ENCODE measurements at places on chromosomes 16 and 17. TPM values are rescaled to one million over a fixed set of nuclear protein-coding genes. Genes with fewer than 3 reads are reported as not detected.

GRCh38 chr16:52353249-52353648 is 193.7 kb downstream of the TOX3 start:
- H3K4me1 ChIP-seq = no peaks in the 10 kb centered on the region
- no peak overlapping the region for H3K27ac ChIP-seq

Gene KRT36
- not detected for polyA plus RNA-seq

GRCh38 chr17:37028040-37028439 is 79.3 kb downstream of the AATF start:
- no peak for DNase-seq
- H3K36me3 ChIP-seq = peaks cover 18% of the 10 kb centered on the region
- H3K27me3 ChIP-seq = no peaks in the 10 kb centered on the region
- H3K27ac ChIP-seq = no peak overlapping the region

GRCh38 chr16:54281535-54282201 is 4.9 kb downstream of the IRX3 start:
- H3K4me3 ChIP-seq = no peak overlapping the region
- no peaks in the 10 kb centered on the region for H3K36me3 ChIP-seq
- peaks cover 18% of the 10 kb centered on the region for H3K4me1 ChIP-seq
- no peak overlapping the region for H3K27ac ChIP-seq

DNA sequence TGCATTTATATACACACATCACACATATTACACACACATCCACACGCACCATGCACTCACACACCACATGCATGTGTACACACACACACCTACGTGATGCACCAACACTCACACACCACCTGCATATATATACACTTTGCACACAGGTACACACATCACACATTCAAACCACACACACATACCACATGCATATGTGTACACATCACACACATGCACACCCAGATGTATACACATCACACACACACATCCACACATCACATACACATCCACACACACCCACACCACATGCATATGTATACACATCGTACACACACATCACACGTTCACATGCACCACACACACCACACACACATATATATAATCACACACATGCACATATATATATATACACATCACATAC is 281.8 kb downstream of the IRF8 start:
- no peaks in the 10 kb centered on the region for H3K36me3 ChIP-seq
- H3K4me1 ChIP-seq = no peaks in the 10 kb centered on the region
- H3K27ac ChIP-seq = no peak overlapping the region

- no peaks in the 10 kb centered on the region for H3K36me3 ChIP-seq
- H3K27ac ChIP-seq = peak overlapping the region; percentile 95
- no peaks in the 10 kb centered on the region for H3K27me3 ChIP-seq
These were observed 6.5 kb upstream of the USP32 start for GRCh38 chr17:60398227-60398959.

DNA sequence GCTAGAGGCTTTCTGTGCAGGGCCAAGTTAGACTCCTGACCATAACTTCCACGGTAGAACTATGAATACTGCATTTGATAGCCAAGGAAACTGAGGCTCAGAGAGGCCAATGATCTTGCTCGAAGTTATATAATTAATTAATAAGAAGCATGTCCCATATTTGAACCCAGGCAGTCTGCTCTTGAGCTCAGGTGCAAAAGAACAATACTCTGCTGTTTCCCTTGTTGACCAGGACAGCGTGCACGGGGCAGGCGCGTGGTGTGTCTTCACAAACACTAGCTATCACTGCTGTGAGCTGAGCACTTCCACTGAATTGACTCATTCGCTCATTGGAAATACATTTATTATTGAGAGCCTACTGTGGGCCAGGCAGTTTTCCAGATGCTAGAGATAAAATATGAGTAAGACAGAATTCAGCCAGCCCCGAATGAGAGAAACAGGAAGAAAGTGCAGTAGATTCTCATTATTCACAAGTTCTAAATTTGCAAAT is 1.6 kb downstream of the CHD9 start:
- peaks cover 47% of the 10 kb centered on the region for H3K4me1 ChIP-seq
- DNase-seq = no peak
- H3K4me3 ChIP-seq = peak overlapping the region; percentile 20
- H3K27me3 ChIP-seq = no peaks in the 10 kb centered on the region

DNA sequence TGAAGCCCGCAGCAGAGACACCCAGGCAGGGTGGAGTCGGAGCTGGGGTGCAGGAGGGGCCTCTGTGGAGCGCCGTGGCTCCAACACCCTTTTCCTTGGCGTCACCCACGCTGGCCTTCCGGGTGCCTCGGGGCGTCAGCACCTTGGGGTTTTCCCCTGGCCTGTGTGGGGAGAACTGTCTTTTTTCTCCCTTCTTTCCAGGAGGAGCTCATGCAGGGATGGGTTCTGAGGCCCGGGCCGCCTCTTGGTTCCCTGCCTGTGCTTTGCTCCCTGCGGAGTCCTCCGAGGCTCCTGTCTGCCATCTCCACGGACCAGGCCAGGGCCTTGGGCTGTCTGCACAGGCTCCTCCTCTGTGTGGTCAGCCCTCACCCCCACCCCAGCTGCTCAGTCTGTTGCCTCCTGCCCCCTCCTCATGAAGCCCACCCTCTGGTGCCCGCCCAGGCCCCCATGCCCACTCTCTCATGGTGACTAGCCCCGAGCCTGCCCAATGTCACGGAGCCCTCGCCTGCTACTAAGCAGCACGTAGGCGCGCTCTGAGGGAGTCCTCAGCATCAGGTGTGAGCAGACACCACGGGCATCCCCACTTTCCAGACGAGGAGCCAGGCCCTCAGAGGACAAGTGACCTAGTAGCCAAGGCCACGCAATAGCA is 5.0 kb downstream of the KATNB1 start:
- H3K4me1 ChIP-seq = peaks cover 21% of the 10 kb centered on the region
- DNase-seq = no peak
- H3K27ac ChIP-seq = no peak overlapping the region
- no peaks in the 10 kb centered on the region for H3K36me3 ChIP-seq
- no peaks in the 10 kb centered on the region for H3K27me3 ChIP-seq
- H3K4me3 ChIP-seq = no peak overlapping the region

- H3K27me3 ChIP-seq = peaks cover 26% of the 10 kb centered on the region
- no peak overlapping the region for H3K4me3 ChIP-seq
- H3K36me3 ChIP-seq = no peaks in the 10 kb centered on the region
- no peak overlapping the region for H3K27ac ChIP-seq
These were observed 245.7 kb downstream of the FOXL1 start for GRCh38 chr16:86823888-86824671.

DNA sequence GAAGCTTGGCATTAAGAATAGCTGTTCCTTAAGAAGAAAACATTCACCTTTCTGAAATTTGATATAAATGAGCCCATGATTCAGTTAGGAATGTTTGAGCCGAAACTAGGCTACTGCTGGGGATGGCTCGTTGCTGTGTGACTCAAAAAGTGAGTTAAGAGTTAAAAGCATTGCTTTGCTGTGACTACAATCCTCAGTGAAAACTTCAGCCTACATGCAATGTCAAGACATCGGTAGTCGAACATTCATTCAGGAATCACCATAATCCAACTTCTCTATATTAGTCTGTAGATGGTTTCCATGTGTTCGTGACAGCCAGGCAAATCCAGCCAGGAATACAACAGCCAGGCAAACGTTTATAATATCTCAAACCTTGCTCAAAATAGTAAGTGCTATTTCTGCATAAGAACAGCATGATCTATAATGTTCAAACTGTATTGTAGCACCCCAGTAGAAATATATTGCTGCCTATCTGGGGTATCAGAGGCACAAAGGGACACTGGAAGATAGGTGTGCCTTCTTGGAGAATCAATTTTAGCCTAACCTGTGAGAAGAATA is 1225.1 kb downstream of the CDH8 start:
- no peaks in the 10 kb centered on the region for H3K4me1 ChIP-seq
- DNase-seq = no peak
- H3K27me3 ChIP-seq = no peaks in the 10 kb centered on the region
- H3K36me3 ChIP-seq = no peaks in the 10 kb centered on the region
- no peak overlapping the region for H3K4me3 ChIP-seq

Gene NPIPB12
- 4.3 TPM for polyA plus RNA-seq

DNA sequence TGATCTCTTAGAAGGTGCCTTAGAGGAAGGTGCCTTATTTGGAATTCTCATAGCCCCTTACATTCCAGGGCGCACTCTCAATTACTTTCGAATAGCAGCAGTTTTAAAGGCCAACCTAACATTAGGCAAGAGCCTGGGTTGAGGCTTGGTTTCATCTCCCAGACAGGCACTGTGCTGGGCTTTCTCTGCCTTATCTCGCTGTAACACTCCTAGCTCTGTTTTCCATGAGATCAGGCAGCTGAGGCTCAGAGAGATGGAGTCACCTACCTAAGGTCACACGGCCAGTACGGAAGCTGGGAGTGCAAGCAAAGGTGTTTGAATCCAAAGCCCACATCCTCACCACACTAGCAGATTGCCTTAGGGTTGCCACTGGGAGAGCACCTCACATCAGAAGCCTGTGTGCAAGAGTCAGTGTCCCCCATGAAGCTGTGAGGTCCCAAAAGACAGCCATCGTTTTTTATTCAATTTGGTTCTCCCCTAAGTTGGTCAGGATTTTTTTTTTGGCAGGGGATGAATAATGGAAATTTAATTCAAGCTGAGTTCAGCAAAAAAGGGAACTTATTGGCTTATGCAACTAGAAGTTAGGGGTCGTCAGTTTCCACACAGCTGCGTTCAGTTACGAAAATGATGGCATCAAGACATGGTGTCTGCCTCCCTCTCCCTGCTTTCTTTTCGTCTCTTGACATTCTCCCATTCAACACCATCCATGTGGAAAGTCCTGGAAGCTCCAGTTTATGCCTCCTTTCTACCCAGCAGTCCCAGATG is 206.4 kb downstream of the KATNIP start:
- no peaks in the 10 kb centered on the region for H3K4me1 ChIP-seq
- H3K36me3 ChIP-seq = peaks cover 55% of the 10 kb centered on the region
- DNase-seq = no peak
- H3K4me3 ChIP-seq = no peak overlapping the region

GRCh38 chr16:88102597-88102996 is 151.4 kb downstream of the BANP start:
- peaks cover 19% of the 10 kb centered on the region for H3K27me3 ChIP-seq
- H3K27ac ChIP-seq = peak overlapping the region; percentile 66
- no peaks in the 10 kb centered on the region for H3K36me3 ChIP-seq

Gene IL34
- not detected for polyA plus RNA-seq

GRCh38 chr17:77786740-77787505 is 171.6 kb upstream of the TNRC6C start:
- peaks cover 65% of the 10 kb centered on the region for H3K27me3 ChIP-seq
- H3K4me3 ChIP-seq = no peak overlapping the region
- no peak for DNase-seq

DNA sequence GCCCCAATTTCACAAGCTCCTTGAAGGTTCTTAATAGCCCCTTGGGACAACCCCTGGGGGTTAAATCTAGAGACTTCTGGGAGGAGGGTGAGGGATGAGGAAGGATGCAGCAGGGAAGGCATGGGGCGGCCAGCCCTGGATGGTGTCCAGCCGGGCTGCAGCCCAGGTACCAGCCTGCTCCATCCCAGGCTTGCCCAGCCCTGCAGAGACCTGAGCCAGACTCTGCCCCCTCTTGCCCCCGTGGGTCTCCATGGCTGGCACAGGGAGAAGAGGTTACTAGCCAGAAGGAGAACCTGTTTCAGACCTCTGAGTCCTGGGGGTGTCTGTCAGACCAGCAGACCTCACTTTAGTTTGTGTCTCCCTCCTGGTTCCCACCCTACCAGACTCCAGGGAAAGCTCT is 8.5 kb downstream of the NHERF1 start:
- H3K4me1 ChIP-seq = peaks cover 79% of the 10 kb centered on the region
- peaks cover 7% of the 10 kb centered on the region for H3K36me3 ChIP-seq
- no peak for DNase-seq
- no peak overlapping the region for H3K4me3 ChIP-seq
- no peak overlapping the region for H3K27ac ChIP-seq
- no peaks in the 10 kb centered on the region for H3K27me3 ChIP-seq

DNA sequence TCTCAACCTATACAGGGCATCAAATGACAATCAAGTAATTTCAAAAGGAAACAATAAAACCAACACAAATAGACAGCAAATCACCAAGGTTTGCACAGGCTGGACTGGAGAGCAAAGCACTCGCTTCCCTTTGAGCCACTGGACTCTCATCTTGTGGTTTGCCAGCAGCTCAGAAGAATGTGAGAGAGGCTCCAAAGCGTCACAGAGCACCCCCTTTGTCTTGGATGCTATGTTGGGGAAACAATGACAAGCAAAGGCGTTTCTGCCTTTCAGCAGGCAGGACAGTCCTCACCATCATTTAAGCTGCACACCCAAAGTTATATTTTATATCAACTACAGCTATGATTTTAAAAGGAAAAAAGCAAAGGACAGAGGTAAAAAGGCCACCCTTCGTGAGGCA is 13.2 kb downstream of the SLC6A4 start:
- DNase-seq = no peak
- peaks cover 3% of the 10 kb centered on the region for H3K27me3 ChIP-seq
- no peaks in the 10 kb centered on the region for H3K4me1 ChIP-seq
- no peak overlapping the region for H3K4me3 ChIP-seq
- no peaks in the 10 kb centered on the region for H3K36me3 ChIP-seq

Gene ATP6V0D1
- 255 TPM for polyA plus RNA-seq

DNA sequence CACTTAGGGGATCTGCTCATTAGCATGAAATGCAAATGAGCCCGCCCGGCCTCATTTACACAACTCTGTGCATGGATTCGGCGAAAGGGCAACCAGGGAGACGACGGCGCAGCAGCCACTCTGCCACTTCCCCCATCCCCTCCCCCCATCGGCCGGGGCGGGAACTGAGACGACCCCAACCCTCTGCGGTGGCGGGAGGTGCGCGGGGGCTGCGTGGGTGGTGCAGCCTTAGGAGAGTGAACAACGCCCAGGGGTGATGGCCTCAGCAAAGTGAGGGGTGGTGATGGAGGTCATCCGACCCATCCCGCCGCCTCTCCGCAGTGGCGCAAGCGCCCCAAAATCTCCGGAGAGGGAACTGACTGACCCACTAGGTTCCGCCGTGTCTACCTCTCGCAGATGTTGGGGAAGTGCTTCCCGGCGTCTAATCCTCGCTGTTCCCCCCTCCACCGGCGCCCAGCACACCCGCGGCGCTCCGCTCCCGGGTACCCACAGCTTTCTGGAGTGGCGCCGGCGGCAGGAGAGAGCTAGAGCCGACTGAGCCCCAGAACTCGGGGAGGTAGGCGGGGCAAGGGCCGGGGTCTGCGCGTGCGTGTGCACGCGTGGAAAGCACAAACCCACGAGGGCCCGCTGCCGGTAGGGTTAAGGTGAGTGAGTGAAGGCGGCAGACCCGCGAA is 1.4 kb upstream of the CACNA1G start:
- H3K4me1 ChIP-seq = peaks cover 25% of the 10 kb centered on the region
- no peaks in the 10 kb centered on the region for H3K36me3 ChIP-seq
- DNase-seq = peak; percentile 22
- H3K4me3 ChIP-seq = peak overlapping the region; percentile 90
- H3K27me3 ChIP-seq = peaks cover 60% of the 10 kb centered on the region

- H3K4me3 ChIP-seq = no peak overlapping the region
- peaks cover 7% of the 10 kb centered on the region for H3K4me1 ChIP-seq
- no peaks in the 10 kb centered on the region for H3K36me3 ChIP-seq
- peaks cover 17% of the 10 kb centered on the region for H3K27me3 ChIP-seq
These were observed 5.1 kb downstream of the ZNF423 start for GRCh38 chr16:49850558-49851467.

Gene ZP2
- not detected for polyA plus RNA-seq

DNA sequence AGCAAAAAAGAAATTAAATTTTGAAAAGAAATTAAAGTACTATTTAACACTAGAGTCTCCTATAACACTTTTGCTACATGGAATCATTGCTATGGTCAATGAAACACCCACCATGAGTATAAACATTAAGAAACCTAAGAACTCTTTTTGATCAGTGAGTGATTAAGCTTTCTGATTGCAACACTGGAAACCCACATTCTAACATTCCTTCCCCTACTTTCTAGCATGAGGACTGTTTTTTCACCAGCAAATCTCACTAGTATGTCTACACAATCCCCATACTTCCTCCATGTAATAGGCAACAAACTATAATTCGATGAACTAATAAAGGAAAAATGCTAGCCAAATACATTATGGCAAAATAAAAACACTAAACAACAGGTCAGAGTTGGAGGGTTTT is 54.7 kb downstream of the SKAP1 start:
- peaks cover 19% of the 10 kb centered on the region for H3K4me1 ChIP-seq
- H3K36me3 ChIP-seq = no peaks in the 10 kb centered on the region
- no peak overlapping the region for H3K4me3 ChIP-seq
- no peaks in the 10 kb centered on the region for H3K27me3 ChIP-seq
- H3K27ac ChIP-seq = no peak overlapping the region

Data from naive B cell (primary cell).